ENCODE measurements at places on chromosomes 6 and 20. TPM values are rescaled to one million over a fixed set of nuclear protein-coding genes. Genes with fewer than 3 reads are reported as not detected.

The RSPH4A gene
- polyA plus RNA-seq, result 0.09 TPM

The ABCC10 gene
- polyA plus RNA-seq, result 27.8 TPM

The PHF20 gene
- 24.9 TPM for polyA plus RNA-seq

The PSORS1C2 gene
- polyA plus RNA-seq, result not detected

The TFAP2A gene
- polyA plus RNA-seq, result 12.6 TPM

GRCh38 chr20:54525916-54526590 is 50.7 kb downstream of the DOK5 start:
- no peak for DNase-seq

GRCh38 chr6:136037242-136037875 is 185.9 kb downstream of the PDE7B start:
- DNase-seq, result no peak

- DNase-seq, result no peak
These were observed 52.3 kb upstream of the ADGRF1 start for GRCh38 chr6:47094241-47094925.

- DNase-seq, result no peak
These were observed 43.3 kb downstream of the SCP2D1 start for GRCh38 chr20:18856873-18857272.

GRCh38 chr20:3446779-3447178 is 24.0 kb upstream of the ATRN start:
- no peak for DNase-seq

- no peak for DNase-seq
These were observed 30.5 kb upstream of the RPS6KA2 start for GRCh38 chr6:166657531-166657930.

GRCh38 chr6:10695086-10695657 is 400 bp downstream of the PAK1IP1 start:
- no peak for DNase-seq

- no peak for DNase-seq
These were observed 215.8 kb downstream of the TMEM242 start for GRCh38 chr6:157107571-157107914.

- DNase-seq, result no peak
These were observed 85.0 kb upstream of the CEP85L start for GRCh38 chr6:118736440-118736839.
